ENCODE measurements at places on chromosomes 1 and 21.

DNA sequence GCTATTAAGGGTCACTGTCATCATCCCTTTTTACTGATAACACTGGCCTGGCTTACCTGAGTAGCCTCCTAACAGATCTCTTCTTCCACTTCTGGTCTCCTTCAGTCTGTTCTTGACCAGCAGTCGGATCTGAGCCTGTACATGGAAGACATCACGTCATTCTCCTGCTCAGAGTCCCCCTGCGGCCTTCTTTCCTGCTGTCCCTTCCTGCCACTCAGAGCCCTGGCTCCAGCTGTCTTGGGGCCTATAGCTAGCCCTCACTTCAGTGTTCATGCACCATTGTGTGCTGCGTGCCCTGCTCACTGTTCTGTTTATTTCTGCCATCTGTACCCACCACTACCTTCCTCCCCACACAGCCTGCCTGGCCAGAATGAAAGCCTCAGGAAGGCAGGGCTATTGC lies 8.4 kb downstream of the ADARB1 start:
- DNase-seq: no peak

- no peak for DNase-seq
Observed at GRCh38 chr1:184775329-184775728, 20.7 kb upstream of the EDEM3 start.

GRCh38 chr1:237041795-237042525 lies at the start of gene RYR2:
TSS of gene RYR2 (plus strand) at chr1:237042184. CDS start at chr1:237042522, 338 bp downstream.
- no peak for DNase-seq

GRCh38 chr1:164769486-164770130 lies 210.6 kb downstream of the PBX1 start:
- DNase-seq: no peak

DNA sequence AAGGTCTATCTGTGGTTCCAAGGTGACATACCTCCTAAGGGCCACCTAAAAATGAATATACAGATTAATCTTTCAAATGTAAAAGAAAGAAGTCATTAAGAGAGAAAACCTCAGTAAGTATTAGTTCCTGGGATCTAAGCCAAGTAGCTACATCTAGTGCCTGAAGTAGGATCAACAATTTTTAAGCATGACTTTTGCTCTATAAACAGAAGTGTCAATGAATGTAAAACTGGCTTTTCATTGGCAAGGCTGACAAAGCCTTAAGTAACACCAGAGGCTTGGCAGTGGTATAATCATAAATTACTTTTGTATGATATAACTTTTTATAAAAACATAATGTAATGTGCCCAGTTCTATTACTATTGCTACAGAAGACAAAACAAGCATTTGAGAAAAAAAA lies 12.2 kb upstream of the ACADM start:
- DNase-seq: no peak

DNA sequence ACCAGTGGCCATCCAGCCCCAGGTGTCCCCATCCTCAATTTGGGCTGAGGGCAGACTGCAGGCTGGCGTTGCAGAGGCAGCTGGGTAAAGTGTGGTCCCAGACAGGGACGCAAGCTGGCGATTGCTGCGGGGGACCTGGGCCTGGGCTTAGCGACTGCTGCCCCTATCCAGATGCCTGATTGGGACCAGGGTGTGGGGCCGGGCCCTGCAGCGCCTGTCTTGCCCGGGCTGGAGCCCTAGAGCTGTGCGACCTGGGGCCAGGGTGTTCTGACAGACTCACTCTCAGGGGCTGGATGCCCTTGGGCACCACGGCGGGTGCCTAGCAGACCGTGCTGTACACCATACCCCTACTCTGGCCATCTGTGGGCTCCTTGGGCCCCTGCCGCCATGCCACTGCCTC lies 16.2 kb upstream of the FAAP20 start:
- DNase-seq: no peak

DNA sequence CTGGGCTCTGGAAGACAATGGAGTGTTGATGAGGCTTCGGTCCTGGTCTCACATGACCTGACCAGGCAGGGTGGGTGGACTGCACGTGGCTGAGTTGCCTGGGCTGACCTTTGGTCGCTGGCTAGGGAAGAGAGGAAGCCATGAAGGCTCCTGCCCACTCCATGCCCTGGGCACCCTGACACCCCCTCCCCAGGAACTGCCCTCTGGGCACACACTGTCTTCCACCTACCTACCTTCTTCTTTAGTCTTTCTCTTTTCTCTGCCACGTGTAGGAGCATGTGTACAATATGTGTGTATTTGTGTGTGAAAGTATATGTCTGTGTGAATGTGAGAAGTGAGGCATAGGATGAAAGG lies 15.1 kb downstream of the POU3F1 start:
- no peak for DNase-seq

DNA sequence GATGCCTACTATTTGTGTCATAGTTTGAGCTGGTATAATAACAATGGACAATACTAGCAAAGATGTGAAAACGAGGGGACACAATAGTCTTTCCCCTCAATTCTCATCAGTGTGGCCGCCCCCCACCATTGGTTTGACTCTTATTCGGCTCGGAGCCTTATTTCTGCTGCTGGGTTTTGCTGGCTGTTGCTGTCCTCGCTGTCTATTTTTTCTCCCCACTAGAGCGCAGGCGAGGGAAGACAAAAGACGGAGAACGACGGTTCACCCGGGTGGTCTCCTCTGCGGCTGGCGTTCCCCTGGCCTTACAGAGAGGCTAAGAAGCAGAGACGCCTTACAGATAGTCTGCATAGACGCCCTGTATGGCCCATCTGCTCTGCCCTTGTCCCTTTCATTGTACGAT lies 19.4 kb downstream of the CLIC6 start:
- DNase-seq: no peak

DNA sequence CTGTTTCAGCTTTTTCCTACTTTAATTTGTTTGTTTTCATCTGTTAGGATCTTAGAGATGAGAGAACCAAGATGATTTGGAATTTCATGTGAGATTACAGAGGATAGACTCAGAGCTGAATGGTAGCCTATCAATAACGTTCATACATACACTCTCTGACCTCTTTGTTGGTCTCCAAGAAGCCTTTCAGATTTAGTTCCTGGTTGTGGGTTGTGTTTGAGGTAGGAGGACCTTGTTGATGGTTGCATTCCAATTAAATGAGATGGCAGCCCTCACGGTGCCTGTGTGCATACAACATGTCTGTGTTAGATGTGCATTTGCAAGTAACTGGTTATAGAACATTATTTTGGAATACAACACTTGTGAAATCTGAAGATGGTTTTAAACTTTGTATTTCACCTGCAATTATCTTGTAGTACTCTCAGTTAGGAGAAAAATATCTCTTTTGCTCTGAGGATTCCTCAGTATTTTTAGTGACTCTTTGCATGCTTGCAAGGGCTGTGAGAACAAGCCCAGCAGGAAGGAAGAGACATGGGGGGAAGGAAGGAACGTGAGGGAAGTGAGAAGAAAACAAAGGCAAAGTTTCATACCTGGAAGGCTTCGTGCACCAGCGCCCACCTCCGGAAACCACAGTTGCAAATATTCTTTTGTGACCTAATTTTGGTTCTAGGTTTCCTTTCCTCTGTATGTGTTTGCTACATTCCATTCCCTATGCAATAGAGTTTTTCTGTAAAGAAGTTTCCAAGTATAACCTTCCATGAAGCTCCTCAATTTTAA lies 291.8 kb downstream of the DISC1 start:
- DNase-seq: peak; percentile 76

- peak; percentile 74 for DNase-seq
Observed at GRCh38 chr1:184972315-184973055, 1.8 kb downstream of the NIBAN1 start.

DNA sequence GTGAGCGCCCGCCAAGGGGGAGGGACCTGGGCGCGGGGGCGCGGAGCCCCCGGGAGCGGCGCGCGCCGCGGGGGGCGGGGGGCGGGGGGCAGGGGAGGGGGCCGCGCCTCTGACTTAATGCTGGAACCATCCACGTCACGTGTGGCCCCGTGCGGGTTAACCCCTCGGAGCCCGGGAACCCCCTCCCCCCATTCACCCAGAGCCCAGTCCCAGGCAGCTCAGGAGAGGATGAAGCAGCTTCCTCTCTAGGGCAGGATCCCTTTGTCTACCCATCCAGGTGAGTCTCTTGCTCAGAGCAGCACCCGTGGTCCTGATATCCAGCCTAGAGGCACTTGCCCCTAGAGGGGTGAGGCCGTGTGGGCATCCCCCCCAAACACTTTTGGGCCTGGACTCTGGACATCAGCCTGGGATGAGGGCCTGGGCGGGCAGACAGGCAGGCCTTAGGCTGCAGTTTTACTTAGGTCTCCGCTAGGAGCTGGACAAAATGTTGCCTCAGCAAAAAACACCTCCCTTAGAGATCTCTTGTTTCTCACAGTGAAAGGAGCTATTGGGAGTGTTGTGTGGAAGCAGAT lies at the start of gene ALX3:
ALX3 (minus strand) TSS at position 2 of the 572 bp plus-strand sequence. CDS start 60 bp downstream, outside the sequence.
- no peak for DNase-seq

DNA sequence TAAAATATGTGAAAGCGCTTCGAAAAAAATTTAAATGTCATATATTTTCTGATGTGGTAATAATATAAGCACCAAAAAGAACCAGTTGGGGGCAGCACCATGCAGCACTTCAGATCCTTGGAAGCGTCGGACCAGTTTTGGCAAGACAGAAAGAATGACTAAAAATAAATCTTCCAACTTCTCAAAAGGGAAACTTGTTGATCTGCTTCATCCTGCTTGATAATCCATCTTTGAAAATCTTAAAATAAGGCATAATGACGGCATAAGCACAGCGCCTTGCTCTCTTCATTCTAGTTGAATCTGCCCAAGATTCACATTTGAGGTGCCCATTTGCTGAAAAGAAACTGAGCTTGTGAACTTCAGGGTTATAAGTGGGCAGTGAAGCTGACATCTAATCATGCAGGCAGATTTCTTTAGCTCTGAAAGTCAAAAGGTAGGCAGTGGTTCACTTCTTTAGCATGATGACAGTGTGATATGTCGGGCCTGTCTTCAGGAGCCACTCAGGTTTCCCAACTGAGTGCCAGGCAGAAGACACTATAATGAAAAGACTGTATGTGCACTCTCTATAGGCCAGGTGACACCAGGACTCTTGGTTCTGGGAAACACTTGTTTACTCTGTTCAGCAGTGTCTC lies 19.8 kb upstream of the MUTYH start:
- peak; percentile 63 for DNase-seq

DNA sequence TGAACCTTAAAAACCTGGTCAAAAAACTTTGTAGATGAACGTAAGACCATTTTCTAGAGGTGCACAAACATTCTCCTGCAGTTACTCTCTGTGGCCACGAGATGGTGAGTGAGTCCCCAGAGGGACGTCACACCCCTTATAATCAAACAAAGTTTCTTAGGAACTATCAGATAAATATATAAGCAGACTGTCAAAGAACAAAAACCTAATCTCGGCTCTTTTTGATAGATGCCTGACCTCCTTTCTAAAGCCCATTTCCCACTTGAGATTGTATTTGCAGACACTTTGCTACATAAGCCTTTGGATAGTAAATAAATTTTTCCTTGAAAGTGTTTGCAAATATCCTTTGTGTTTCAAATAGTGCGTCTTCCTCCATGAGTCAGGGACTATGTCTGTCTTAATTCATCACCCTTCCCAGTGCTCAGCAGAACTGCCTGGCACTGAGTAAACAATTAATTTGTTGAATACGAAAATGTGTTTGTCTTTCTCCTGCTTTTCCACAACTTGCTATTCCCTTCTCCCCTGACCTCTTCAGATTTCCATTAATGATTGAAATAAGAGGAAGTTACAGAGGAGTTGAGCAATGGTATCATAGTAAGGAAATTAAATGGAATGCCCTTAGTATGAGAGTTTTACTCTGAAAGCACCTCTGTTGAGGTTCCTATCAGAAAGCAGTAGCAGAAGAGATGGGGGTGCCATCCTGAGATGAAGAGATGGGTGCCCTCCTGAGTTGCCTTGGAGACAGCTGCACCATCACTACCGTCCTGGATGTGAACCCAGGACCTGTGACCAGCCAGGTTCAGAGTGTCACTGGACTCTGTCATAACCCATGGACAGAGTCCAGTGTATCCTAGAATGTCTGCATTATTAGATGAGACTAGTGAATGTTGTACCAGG lies 57.8 kb upstream of the RAVER2 start:
- peak; percentile 43 for DNase-seq

- DNase-seq: peak; percentile 82
Observed at GRCh38 chr1:28927648-28928313, 13.4 kb downstream of the EPB41 start.

DNA sequence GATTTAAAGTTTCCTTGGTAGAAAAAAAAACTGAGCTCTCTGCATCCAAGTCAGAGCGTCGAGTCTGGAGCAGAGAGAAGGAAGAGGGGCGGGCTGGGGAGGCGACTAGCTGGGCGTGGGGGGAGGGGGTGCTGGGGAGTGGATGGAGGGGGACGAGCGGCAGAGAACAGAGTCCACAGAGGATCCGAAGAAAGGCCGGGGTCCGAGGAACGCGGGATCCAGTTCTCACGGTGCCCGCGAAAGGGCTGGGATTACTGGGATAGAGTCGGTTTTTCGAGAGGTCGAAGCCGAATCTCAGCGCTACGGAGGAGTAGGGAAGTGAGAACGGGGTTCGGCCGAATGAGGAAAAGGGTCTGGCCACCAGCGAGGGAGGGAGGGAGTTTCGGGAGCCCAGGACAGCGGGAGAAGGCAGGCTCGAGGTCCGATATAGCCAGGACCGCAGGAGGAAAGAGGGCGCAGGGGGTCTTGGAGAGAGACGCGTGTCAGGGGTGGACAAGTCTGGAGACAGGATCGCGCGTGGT lies 665 bp downstream of the DAB1 start:
- no peak for DNase-seq
